ENCODE measurements at places on chromosomes 5 and 9.

DNA sequence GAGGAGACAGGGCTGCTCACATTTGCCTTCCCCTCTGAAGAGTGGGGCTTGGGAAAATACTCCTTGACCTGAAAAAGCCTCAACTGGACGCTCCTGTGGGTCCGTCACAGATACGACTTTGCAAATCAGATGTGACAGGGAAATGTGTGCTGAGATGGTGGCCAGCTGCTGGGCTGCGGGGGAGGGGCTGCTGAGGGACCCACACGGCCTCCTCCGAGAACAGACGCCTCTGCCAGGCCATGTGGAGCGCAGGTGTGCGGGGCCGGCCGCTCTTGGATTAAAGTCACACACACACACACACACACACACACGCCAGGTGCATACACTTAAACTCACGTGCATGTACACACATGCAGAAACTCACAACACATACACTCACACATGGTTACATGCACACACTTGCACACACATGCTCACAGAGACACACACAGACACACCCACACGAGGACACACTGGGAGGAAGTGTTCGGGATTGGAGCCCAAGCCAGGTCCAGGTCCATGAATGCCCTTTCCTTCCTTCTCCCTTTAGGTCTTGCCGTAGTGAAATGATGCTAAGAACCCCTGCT is 167.4 kb downstream of the GAPVD1 start:
- no peak for DNase-seq

DNA sequence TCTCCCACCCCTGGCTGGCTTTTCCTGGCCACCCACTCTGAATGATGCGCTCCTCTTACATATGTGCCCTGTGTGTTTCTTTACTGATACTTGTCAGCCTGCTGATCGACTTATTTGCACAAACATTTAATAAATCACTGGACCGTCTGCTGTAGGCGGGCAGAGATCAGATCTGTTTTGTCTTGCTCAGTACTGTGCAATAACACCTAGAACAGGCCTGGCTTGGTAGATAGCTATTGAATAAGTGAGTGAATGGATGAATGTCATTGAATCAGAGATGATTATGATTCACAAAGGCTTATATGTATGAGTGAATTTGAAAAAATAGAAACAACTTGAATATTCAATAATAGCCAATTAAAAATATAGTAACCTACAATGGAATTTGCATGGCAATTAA is 165.1 kb downstream of the RGS3 start:
- DNase-seq: no peak

DNA sequence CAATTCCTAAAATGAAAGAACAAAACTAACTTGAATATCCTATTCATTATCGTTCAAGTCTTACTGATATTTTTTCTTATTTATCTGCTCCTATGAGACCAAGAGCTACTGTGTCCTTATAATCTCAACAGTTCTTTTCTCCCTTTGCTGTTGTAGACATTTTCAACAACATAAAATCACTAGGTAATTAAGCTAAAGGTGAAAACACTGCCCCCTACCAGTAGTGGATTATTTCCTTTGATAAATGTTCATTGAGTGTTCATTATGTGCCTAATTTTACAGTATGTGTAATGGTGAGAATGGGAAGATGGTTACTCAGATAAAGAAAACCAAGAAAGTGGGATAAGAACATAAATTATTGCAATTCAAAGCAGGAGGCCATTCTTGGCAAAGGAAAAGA is 41.4 kb upstream of the PAPPA start:
- no peak for DNase-seq

DNA sequence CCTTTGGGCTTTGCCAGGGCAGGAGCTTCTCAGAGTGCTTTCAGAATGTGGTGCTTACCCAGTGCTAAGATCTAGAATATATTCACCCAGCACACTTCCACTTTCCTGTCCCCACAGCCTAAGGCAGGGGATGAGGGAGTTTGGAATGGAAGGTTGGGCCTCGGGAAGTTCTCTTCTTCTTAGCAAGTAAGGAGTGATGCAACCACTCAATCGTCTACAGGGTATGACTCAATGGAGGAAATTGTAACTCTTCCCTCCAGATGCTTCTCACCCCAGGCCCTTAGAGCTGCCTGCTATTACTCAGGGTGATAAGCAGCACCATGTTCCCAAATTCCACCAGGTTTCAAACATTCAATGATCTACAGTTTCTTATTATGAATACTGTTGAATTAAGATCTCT is 30.8 kb upstream of the AGGF1 start:
- no peak for DNase-seq

DNA sequence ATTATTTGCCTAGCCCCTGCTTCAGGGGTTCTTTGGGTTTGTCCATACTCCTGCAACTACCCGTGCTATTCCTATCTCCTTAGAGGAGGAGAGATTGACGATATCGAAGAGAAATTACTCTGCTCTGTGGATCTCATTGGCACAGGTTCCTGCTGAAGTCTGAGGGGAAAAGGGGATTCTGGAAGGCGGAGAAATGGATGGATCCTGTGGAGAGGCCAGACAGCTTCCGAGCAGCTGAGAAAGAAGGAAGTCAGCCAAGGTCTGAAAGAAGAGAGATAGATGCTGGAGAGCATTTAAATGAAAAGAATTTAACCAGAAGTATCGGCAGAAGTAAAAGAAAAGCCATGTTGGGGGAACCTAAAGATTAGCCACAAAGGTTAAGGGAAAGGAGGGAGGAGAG is 40.4 kb upstream of the SPATA31C2 start:
- no peak for DNase-seq

DNA sequence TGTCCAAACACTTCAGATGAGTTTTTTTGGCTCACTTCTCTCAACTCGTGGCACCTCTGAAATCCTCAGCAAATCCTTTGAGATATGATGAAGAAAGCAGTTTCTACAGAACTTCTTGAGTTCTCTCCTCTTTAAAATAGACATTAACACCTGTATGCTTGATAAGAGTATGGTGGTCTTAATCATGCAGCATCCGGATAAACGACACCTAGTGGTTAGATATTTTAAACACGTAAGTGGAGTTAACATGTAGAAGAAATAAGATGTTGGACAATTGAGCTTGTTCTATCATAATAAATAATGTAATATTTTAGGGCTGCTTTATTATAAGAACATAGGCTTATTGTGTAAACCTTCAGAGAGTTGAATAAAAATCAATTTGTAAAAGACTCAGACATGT is 324.8 kb downstream of the CYLC2 start:
- no peak for DNase-seq

- DNase-seq: no peak
Observed at GRCh38 chr9:124278054-124278540, 20.3 kb downstream of the NEK6 start.

Measured in activated CD4-positive, alpha-beta T cell treated with anti-CD3 and anti-CD28 coated beads, Interleukin-10, Interleukin-2, amounts not matched to agents 100 ng/mL and 50 ng/mL, durations not matched to agents 16 hours and 8 hours (primary cell).